ENCODE measurements at places on chromosomes 16 and 17.
A peak's percentile ranks its signal among the peaks of the same experiment; 100 is the strongest.

DNA sequence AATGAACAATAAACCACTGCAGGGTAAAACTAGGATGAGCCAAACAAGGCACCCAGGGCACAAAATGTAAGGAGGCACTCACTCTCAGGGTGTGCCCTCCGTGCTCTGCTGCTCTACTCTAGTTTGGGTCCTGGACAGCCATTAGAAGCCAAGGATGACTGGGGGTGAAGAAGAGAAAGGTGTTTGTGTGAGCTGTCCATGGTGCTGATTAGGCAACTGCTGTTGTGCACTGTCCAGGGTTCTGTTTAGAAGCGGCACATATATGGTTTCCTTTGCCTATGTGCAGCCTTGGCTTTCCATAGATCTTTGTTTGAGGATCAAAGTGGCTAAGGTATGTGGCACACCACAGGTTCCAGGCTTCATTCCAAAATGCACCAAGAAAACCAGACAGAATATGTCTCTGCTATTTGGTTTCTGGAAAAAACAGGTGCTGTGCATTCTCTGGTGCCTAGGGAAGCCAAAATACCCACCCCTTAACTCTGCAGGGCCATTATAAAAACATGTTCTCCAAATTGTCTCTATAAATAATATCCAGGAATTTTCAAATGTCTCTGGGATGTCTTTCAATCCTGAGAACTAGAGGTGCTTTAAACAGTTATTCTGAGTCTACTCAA lies 123.5 kb downstream of the CBLN1 start:
- DNase-seq, result peak; percentile 26

GRCh38 chr17:80124351-80124981 lies 22.5 kb downstream of the EIF4A3 start:
- no peak for DNase-seq

DNA sequence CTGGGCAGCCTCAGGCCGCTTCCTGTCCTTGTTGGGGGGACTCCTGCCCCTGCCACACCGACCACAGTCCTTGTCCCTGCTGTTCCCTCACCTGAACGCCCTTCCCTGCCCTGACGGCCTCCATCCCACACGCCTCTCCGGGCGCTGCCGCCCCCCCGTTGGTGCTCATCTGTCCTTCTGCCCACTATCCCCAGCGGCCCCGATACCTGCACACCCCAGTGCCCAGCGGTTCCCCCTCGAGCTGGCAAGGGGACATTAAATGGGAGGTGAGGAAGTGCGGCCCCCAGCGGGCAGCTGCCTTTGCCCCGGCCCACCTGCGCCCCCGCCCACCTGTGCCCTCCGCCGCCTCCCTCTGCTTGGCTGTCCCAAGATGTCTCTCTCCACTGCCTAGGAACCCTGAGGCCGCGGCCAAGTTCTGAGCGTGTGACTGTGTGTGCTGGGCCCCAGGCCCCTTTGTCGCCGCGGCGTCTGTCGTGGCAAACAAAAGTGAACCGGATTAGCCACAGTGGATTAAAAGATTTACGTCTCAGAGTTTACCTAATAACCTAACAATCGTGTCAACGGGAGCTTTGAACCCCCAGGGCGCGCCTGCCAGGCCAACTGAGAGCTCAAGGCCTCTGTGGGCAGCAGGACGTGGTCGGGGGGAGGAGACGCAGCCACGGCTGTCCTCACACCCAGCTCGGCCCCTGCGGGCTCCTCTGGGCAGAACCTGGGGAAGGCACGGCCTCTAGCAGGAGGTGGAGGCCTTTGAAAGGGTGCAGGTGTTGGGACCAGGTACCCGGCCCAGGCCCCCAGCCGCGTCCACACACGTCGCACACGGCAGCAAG lies 7.6 kb upstream of the AXIN1 start:
- no peak for DNase-seq

DNA sequence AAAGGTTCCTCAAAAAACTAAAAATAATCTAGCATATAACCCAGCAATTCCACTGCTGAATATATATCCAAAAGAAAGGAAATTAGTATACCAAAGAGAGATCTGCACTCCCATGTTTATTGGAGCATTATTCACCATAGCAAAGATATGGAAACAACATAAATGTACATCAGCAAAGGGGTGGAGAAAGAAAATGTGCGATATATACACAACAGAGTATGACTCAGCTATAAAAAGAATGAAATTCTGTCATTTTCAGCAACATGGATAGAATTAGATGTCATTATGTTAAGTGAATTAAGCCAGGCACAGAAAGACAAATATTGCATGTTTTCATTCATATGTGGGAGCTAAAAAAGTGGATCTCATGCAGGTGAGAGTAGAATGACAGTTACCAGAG lies 279.6 kb upstream of the AXIN2 start:
- DNase-seq, result no peak

GRCh38 chr17:42246515-42246914 lies 29.7 kb downstream of the STAT5B start:
- peak; percentile 23 for DNase-seq

GRCh38 chr17:80987941-80988461 lies 3.6 kb upstream of the CHMP6 start:
- DNase-seq, result no peak
